Hematopoietic multipotent progenitor cell treated with erythropoietin and hydrocortisone succinate and interleukin-3 and kit ligand, for 15 days (in vitro differentiated cells): ENCODE measurements at places on chromosomes 13 and 19.

DNA sequence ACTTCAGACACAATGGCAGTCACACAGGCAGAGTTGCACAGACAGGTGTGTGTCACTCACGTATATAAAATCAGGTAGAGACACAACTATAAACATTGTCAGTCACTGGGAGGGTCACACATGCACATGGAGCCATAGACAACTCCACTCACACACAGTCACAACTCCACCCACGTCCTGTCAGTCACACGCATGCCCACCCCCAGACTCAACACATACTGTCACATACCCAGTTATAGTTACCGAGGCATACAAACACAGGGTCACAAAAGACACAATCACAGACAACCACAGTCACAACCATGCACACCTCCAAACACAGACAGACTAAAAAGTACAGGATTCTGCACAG is 1.5 kb downstream of the NUMBL start:
- DNase-seq, result no peak

- DNase-seq, result no peak
Measured at GRCh38 chr13:80921541-80921940, 580.6 kb upstream of the SPRY2 start.

DNA sequence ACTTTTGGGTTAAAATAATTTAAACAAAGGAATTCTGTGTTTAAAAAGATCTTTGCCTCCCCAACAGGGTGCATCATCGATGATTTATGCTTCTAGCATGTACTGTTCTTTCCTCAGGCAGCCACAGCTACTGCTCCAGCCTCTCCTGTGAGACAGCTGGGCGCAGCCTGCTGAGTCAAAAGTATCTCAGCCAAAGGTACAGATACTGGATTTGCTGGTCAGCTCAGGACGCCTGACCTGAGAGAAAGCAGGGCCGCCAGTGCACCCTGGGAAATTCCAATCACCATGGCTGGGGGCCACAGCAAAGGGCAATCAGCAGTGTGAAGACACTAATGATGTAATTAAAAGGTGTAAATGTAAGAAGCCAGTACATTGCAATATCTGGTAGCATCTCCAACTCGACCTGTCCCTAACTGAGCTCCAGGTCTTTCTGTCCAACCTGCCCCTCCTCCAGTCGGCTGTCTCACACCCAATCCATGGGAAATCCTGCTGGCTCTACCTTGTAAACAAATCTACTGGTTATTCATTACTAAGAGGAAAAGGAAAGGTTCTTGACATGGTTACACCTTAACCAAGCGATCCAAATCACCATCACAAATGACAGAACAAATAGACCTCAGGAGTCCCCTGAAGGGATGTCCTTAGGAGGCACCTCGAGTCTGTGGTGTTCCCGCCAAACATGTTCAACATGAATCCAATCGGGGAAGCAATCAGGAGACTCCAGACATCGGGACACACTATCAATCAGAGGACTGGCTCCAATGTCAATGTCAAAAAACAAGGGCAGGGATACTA is 7.3 kb downstream of the OPA3 start:
- no peak for DNase-seq

GRCh38 chr19:4301590-4302242 is 473 bp downstream of the TMIGD2 start:
- no peak for DNase-seq

DNA sequence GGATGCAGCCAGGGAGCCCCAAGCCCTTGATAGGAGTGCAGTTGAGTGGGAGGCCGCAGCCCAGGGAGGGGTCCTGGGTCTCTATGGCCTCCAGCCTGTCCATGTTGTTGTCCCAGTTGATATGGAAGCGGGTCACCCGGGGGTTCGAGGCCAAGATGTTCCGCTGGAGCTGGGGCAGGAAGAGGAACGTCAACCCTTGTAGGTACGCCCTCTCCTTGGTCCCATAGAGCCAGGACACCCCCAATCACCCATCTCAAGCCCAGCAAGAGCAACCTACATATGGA is 2.9 kb upstream of the PRKACA start:
- DNase-seq, result no peak

- peak; percentile 86 for DNase-seq
Measured at GRCh38 chr13:95404141-95404882, 103.1 kb upstream of the ABCC4 start.

DNA sequence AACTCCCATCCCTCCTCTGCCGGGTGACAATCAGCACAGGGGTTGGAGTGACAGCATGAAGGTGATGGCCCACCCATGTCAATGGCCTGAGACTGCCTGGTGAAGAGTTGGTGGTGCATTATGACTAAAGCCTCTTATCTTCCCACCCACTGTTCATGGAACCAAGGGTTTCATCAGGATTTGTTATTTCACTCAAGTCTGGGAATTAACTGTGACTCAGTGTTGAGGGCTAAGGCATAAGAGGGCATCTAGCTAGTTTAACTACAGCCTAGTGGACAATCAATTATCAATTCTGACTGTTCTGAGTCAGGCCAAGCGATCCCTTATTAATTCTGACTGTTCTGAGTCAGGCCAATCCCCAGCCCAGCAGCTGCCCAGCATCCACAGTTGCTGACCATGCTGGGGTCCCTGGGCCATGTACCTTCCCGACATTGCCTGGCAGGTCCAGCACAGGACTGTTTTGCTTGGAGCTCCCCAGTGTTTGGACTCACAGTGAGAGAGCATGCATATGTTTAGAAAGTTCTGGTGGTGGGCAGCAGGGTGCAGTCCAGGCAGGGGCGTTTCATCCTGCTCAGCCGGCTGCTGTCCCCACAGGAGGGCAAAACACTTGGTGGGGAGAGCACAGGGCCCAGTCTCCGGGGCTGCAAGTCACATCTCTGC is 65.5 kb downstream of the RASL11A start:
- DNase-seq, result no peak

DNA sequence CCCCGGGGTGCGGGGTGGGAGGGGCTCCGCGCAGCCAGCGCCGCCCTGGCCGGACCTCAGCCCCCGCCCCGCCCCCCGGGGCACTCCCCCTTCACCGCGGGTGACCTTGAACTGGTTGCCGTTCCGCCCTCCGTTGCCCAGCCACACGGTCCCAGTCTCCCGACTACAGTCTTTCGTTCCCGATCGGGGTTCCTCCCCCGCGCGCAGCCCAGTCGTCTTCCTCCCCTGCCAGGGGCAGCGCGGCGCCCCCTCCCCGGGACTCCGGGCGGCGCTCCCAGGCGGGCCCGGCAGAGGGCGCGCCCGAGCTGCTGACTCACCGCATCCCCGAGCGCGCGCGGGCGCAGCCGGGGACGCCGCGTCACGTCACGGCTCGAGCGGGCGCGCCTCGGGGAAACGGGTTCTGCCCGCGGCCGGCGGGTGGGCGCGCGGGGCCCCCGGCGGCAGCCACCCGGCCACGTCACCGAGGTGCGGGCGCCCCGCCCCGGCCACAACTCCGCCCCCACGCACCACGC is 459 bp downstream of the MIDN start:
- peak; percentile 82 for DNase-seq

DNA sequence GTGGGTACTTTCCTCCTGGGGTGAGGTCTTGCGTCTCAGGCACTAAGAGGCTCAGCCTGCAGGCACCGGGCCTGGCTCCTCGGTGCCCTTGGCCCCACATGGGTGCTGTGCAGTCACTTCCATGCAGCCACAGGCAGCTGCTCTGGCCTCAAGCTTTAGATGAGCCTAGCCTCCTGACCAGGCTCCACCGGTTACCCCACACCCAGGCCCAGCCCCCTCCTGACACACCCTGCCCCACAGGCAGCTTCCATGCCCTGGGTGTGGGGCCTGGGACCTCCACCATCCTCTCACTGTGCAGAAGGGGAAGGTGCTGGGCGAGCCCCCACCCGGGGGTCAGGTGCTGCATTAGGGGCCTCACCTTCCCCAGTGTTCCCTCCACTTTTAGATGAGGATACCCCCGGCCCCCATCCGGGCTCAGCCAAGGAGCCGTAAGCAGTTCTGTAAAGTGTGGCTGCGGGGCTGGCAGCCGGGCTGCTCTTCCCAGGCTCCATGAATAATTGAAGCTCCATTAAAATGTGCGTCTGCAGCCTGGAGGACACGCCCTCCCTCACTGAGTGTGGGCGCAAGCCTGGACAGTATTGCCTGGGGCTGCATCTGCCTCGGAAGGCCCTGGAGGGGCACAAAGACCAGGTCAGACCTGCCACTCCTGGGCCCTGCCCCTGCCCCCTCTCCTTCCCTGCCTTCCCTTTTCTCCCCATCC is 72.5 kb upstream of the KCTD15 start:
- DNase-seq, result no peak

DNA sequence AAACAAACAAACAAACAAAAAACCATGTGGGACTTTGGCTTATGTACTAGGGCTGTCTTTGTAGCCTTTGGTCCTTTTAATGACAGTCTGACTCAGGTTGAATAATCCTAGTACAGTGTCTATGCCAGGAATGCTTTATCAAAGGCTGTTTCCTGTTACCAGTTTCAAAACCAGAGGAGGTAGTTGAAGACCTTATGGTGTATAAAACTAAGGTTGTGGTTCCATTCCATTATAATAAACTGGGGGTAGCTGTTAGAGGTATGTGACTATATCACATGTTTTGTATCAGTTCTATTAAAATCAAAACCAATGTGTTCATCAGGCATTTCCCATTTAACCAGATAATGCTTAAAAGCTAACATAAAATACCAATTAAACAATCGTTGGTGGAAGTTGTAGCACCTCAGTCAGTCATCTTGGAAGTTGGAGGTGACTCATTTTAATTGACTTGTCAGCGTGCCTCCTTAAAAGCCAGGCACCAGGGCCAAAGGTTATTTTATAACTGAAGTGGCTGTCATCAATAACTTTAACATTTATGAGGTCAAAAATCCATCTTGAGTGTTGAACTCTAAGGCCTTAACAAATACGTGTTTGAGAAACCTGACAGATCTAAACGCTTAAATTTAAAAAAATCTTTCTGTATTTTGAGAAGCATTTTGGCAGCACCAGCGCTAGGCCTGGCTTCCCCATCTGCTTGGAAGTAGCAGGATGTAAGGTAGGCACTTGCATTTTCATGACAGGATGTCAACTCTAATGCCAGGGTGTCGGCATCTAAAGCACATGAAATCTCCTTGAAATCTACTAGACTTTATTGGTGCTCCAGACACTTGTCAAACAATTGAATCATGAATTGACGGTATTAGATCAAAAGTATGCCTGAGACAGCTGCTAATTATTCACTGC is 162.5 kb downstream of the LMO7 start:
- DNase-seq, result no peak

GRCh38 chr19:56306016-56306415 is 8.6 kb downstream of the ZSCAN5A start:
- no peak for DNase-seq

- no peak for DNase-seq
Measured at GRCh38 chr13:33927315-33927714, 109.4 kb downstream of the RFC3 start.

DNA sequence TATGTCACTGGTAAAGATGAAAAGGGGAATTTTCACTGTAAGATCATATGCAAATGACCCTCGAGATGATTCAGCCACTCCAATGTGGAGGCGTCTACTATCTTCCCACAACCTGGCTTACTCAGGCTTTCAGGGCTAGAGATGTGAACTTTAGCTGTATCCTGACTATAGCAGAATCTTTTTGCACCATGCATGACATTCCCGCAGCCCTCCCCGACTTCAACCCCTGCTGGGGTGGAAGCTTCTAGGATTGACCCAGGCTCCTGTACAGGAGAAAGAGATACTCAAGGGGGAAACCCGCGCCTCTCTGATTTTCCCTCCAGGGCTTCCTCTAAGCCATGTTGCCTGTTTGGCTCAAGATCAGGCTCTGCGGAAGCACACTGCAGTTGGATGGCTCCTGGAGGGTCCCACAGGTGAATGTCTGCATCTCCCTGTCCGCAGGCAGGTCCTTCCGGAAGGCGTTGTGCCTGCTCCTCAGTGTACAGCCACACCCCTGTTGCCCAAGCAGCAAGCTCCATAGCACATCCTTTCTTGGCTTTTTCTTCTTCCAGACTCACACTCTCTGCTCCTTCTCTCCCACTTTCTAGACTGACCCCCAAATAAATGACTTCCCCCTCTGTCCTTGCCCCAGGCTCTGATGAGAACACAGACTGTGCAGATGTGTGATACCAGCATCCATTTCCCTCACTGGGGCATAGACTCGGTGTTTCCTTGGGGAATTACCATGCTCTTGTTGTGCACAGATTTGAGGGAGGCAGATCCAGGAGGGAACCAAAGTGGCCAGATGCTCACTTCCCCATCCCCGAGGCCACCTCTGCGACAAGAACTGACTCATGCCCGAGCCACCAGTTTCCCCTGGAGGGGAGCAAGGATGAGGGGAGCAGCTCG is 29.1 kb upstream of the POP4 start:
- DNase-seq, result no peak

DNA sequence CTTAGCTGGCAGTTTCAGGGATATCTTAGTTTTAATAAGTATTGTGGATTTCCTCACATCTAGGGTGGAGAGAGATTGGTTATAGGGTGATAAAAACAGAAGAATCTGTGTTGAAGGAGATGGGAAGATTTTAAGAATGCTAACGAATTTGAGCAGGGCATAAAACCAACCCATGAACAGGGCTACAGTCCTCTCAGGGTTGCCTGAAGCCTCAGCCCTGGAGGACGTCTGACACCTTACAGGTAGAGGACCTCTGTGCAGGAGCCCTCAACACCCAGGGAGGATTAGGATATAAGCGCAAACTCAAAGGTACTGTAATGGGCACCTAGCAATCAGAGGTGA is 461 bp upstream of the WASF3 start:
- no peak for DNase-seq
